Stimulated activated CD4-positive, alpha-beta T cell treated with anti-CD3 and anti-CD28 coated beads, Interleukin-15, amount 100 ng/mL, for 48 hours (primary cell): ENCODE measurements at places on chromosomes 4 and X.

- no peak for DNase-seq
These were observed 24.2 kb upstream of the EPGN start for GRCh38 chr4:74284053-74284452.

- DNase-seq: no peak
These were observed 30.4 kb downstream of the ADH7 start for GRCh38 chr4:99404595-99405287.

DNA sequence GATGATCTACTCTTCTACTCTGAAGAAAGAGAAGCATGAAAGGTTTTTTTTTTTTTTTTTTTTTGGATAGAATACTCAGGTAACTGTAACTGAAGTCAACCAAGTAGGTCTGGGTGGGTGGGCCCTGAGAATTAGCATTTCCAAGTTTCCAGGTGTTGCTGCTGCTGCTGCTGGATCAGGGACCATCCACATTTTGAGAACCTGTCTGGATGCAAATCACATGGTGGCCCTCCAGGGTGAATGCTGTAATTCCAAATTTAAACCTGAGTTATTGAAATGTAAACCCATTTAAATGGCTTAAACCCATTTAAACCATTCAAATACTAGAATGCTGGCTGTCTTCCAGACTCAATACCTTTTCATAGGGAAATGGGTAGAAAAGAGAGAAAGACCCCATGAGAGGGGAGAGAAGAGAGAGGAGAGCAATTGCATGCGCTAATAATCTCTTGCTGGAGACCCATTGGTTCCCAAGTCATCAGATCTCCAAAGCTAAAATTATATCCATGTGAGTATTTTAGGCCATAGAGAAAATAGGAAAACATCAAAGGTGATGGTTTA is 17.6 kb downstream of the SUPT20HL1 start:
- no peak for DNase-seq

DNA sequence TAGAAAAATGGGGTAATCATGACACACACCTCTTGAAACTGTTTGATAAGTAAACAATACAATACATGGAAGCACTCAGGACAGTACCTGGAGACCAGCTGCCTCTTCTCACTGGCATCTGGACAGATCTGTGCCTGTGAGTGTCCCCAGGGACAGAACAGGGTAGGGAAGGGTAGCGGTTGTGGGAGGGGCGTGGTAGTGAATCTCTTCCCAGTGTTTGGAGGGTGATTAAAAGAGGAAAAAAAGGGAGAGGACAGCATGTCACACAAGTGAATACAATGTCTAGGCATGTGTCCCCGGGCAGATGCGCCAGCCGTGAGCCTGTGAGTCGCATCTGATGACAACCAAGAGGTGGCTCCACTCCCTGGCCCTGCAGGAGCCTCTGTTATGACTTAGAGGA is 138.8 kb upstream of the MSX1 start:
- DNase-seq: no peak
